ENCODE measurements at places on chromosomes 11 and 22.

- no peak for DNase-seq
Observed at GRCh38 chr11:119460097-119460496, 37.1 kb upstream of the THY1 start.

GRCh38 chr11:132126973-132127899 is 756.8 kb downstream of the NTM start:
- no peak for DNase-seq

DNA sequence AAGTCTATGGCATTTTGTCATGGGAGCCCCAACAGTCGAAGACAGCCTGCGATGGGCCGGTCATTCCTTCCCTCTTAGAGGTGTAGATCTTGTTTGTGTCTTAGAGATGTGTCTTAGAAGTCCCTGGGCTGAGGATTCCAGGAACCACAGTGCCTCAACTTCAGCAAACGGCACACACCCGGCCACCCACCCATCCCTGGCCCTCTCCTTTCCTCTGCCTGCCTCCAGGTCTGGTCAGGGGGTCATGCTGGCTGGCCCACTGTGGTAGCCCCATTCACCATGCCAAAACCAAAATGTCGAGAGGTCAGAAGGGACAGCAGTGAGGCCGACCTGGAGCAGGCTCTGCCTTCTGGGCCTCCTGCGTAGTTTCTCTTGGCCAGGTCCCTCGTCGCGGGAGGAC is 857.9 kb downstream of the TBC1D22A start:
- no peak for DNase-seq

DNA sequence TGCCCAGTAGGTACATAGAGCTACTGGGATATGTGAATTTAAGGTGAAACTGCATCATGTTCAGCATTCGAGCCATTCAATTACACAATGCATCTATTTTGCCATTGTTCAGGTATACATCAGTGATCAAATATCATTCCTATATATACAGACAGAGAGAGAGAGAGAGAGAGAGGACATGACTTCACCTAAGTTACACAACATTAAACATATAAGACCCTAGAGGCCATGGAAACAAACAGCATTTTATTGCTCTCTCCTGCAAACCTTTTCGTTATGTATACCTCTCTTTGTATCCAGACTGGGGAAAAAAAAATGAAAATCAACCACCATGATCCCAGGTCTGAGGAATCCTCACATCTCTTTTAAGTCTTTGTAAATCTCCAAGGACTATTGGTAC is 1829.1 kb downstream of the LRRC4C start:
- no peak for DNase-seq

DNA sequence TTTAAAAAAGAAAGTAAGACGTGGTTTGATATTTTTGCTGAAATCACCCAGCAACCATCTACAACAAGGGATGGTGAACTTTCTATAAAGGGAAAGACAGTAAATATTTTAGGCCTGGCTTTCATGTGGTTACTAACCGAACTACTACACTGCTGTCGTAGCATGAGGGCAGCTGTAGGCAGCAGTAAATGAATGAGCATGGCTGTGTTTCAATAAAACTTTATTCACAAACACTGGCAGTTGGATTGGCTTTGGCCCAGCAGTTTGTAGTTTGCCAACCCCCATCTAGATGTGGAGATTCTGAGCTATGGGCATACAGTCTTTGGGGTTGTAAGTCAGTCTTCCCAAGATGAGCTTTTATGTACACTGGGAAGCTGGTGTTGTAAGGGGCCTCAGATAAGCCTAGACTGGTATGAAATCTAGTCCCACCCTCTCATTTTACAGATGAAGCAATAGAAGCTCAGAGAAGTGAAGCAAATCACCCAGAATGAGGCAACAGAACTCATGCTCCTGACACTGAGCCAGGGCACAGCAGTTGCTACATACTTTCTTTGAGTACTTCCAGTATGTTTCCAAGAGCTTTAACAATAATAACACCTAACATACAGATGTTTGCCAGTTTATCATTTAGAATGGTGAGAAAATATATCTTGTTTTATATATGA is 204.4 kb downstream of the ADAMTS15 start:
- no peak for DNase-seq

- DNase-seq = no peak
Observed at GRCh38 chr11:94550513-94550912, 6.8 kb downstream of the FUT4 start.

DNA sequence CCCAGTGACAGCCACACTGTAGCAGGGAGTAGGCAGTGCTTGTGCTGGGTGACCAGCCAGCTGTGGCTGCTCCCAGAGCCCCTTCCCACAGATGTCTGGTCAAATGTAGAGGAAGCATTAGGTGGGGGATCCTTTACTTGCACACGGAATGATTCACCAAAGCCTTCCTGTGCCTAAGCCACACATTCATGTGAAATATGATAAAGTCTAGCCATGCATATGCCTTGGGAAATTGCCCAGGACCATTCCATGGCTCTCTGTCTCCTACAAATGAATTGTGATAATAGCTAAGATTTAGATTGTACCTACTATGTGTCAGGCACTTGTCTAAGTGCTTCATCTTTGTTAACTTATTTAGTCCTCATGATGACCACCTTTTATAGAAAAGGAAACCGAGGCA is 217.5 kb upstream of the E2F8 start:
- DNase-seq = no peak

Data from esophagus squamous epithelium (tissue), 5 donors.